Activated T-cell treated with anti-CD3 and anti-CD28 coated beads, Interleukin-2, amount 50 U/mL, for 72 hours (primary cell): ENCODE measurements at places on chromosomes 6 and 20. TPM values are rescaled to one million over a fixed set of nuclear protein-coding genes. Genes with fewer than 3 reads are reported as not detected.
A peak's percentile ranks its signal among the peaks of the same experiment; 100 is the strongest.

The TRIM15 gene
- 0.95 TPM for total RNA-seq

- peak overlapping the region; percentile 39 for H3K27ac ChIP-seq
- H3K36me3 ChIP-seq, result peaks cover 8% of the 10 kb centered on the region
- no peak for DNase-seq
Measured at GRCh38 chr20:41453010-41453950, 86.7 kb upstream of the EMILIN3 start.

The NPBWR2 gene
- total RNA-seq, result not detected

- DNase-seq, result no peak
- no peak overlapping the region for H3K27ac ChIP-seq
- no peaks in the 10 kb centered on the region for H3K27me3 ChIP-seq
- H3K4me3 ChIP-seq, result no peak overlapping the region
Measured at GRCh38 chr6:64090352-64090751, 454.8 kb downstream of the PHF3 start.

The GHRH gene
- not detected for total RNA-seq

- H3K27me3 ChIP-seq, result peaks cover 11% of the 10 kb centered on the region
- no peak overlapping the region for H3K27ac ChIP-seq
Measured at GRCh38 chr6:21333715-21334114, 259.8 kb upstream of the SOX4 start.

DNA sequence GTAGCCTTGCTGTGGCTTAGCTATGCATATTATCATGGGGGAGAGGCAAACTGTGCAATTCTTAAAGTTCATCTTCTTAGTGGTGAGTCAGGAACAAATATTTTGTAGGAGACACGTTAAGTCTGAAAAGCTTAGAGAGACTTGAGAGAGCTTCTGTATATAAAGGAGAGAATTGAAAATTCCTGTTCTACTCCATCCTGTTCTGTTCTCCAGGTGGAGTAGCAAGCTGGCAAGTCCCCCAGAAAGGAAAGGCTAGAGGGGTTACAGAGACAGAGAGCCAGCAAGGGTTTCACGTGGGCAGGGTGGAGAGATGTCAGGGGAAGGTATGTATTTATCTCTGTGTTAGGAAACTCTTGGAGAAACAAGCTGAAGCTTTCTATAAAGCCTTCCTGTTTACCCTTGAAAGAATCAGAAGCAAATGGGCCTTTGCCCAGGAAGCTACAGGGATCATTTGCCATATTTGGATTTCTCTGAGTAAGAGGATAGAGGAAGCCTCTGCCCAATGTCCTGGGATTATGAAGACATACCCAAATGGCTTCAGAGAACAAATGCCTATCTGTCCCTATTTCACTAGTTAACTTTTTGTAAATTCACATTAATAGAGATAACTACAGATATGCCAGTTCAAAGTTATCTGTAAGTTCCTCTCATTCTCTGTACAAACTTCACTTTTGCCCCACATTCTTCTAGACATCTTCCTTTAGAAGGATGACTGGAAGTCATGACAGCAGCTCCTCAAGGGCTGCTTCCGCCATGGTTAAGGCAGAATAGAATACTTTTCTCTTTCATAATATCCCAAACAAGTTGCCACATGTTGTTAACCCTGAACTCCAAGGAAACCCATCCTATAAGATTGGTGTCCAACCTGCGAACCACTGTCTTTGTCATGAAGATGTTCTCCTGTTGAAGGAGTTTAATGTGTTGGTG lies 126.7 kb upstream of the NEDD9 start:
- H3K4me1 ChIP-seq, result peaks cover 79% of the 10 kb centered on the region
- no peak overlapping the region for H3K27ac ChIP-seq
- DNase-seq, result no peak
- peaks cover 18% of the 10 kb centered on the region for H3K36me3 ChIP-seq
- no peak overlapping the region for H3K4me3 ChIP-seq

The MLIP gene
- not detected for total RNA-seq

The EGFL8 gene
- total RNA-seq, result 11.2 TPM

DNA sequence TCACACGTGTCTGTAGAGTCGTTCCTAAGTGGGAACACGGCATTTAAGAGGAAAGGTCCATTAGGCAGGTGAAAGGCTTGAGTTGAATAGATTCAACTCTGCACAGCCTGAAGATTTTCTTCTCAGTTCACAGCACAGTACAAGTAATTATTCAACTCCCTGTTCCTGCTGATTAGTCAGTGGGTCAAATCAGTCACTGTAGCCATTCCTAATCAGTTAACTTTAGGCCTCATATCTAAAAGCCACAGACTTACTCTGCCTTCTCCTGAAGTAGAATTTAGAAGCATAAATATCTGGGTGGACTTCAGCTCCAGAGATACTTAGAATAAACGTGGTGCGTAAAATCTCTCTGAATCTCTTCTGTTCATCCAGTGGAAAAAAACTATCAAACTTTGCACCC lies 872.4 kb downstream of the C6orf118 start:
- no peaks in the 10 kb centered on the region for H3K27me3 ChIP-seq
- H3K36me3 ChIP-seq, result no peaks in the 10 kb centered on the region
- H3K4me3 ChIP-seq, result no peak overlapping the region
- no peak for DNase-seq
- H3K4me1 ChIP-seq, result no peaks in the 10 kb centered on the region

- H3K27ac ChIP-seq, result no peak overlapping the region
- H3K36me3 ChIP-seq, result no peaks in the 10 kb centered on the region
- no peaks in the 10 kb centered on the region for H3K4me1 ChIP-seq
- no peak for DNase-seq
- H3K27me3 ChIP-seq, result no peaks in the 10 kb centered on the region
- H3K4me3 ChIP-seq, result no peak overlapping the region
Measured at GRCh38 chr6:36323062-36323461, 13.6 kb downstream of the BNIP5 start.

- peak overlapping the region; percentile 92 for H3K4me3 ChIP-seq
- H3K27me3 ChIP-seq, result no peaks in the 10 kb centered on the region
- H3K27ac ChIP-seq, result peak overlapping the region; percentile 99
- H3K36me3 ChIP-seq, result peaks cover 39% of the 10 kb centered on the region
- H3K4me1 ChIP-seq, result peaks cover 46% of the 10 kb centered on the region
Measured at GRCh38 chr6:28922004-28922820, 1.6 kb downstream of the TRIM27 start.

DNA sequence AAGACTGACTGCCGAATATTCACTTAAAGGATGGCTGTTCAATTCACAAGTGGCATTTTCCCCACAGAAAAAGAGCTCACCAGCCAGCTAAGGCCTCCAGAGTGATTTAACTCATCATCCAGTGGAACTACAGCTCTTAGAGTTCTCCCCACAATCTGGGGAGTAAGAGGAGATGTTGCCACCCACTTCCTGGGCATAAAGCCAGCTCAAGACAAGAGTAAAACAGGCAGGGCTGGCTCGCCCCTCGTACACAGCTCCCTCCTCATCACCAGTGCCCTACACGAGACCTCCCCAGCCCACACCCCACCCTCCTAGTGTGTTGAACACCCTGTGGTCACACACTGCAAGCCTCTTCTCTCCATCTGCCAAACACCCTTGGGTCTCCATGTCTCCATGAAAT lies 47.2 kb upstream of the IPCEF1 start:
- peak; percentile 23 for DNase-seq
- H3K4me1 ChIP-seq, result peaks cover 15% of the 10 kb centered on the region
- H3K36me3 ChIP-seq, result no peaks in the 10 kb centered on the region
- no peak overlapping the region for H3K27ac ChIP-seq
- peaks cover 11% of the 10 kb centered on the region for H3K27me3 ChIP-seq
- peak overlapping the region; percentile 28 for H3K4me3 ChIP-seq

The ZSCAN9 gene
- 7.5 TPM for total RNA-seq

DNA sequence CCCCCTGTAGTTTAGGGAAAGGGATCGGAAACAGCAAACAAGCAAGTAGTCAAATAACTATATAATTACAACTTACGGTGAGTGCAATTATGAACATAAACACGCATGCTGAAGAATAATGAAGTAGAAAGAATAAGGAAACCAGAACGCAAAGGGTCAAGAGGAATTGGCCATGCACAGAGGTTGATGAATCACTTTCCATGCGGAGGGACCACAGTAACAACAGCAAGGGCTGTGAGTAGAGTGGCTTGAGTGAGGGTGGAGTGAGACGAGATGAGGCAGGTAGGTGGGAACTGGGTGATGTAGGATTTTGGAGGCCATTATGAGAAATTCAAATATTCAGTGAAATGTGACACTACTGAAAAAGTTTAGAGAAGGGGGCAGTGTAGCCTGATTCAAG lies 112.2 kb upstream of the LAMP5 start:
- no peaks in the 10 kb centered on the region for H3K4me1 ChIP-seq
- H3K36me3 ChIP-seq, result no peaks in the 10 kb centered on the region
- no peaks in the 10 kb centered on the region for H3K27me3 ChIP-seq
- no peak for DNase-seq
- H3K27ac ChIP-seq, result no peak overlapping the region
- H3K4me3 ChIP-seq, result no peak overlapping the region

- H3K36me3 ChIP-seq, result no peaks in the 10 kb centered on the region
- H3K4me3 ChIP-seq, result no peak overlapping the region
- H3K27me3 ChIP-seq, result no peaks in the 10 kb centered on the region
- H3K27ac ChIP-seq, result no peak overlapping the region
Measured at GRCh38 chr6:67200626-67201403, 1434.3 kb upstream of the ADGRB3 start.

GRCh38 chr6:71224011-71224410 lies 64.6 kb upstream of the OGFRL1 start:
- H3K4me1 ChIP-seq, result peaks cover 8% of the 10 kb centered on the region
- no peaks in the 10 kb centered on the region for H3K27me3 ChIP-seq
- DNase-seq, result no peak
- H3K4me3 ChIP-seq, result no peak overlapping the region

DNA sequence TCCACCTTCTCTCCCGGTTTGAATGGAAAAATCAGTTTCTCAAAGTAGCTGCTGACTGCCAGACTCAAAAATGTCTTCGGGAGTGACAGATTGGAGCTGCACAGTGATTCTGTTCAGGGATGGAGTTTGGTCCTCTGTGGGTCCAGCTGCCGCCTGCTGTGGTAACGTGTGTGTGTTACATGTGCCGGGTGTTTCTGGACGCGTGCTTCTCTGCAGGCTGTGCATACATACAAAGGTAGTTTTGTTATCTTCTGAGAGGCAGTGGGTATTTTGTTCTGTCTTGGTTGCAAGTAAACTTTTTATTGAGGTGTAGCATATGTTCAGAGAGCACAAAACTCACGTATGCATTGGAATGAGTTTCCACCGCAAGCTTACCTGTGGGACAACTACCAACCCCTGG lies 41.3 kb upstream of the NAA20 start:
- no peaks in the 10 kb centered on the region for H3K36me3 ChIP-seq
- H3K4me3 ChIP-seq, result no peak overlapping the region
- H3K4me1 ChIP-seq, result peaks cover 9% of the 10 kb centered on the region
- DNase-seq, result no peak
- no peak overlapping the region for H3K27ac ChIP-seq
- H3K27me3 ChIP-seq, result peaks cover 15% of the 10 kb centered on the region

The TMEM181 gene
- total RNA-seq, result 12.9 TPM
